ENCODE measurements at places on chromosomes 6 and 20.
A peak's percentile ranks its signal among the peaks of the same experiment; 100 is the strongest.

DNA sequence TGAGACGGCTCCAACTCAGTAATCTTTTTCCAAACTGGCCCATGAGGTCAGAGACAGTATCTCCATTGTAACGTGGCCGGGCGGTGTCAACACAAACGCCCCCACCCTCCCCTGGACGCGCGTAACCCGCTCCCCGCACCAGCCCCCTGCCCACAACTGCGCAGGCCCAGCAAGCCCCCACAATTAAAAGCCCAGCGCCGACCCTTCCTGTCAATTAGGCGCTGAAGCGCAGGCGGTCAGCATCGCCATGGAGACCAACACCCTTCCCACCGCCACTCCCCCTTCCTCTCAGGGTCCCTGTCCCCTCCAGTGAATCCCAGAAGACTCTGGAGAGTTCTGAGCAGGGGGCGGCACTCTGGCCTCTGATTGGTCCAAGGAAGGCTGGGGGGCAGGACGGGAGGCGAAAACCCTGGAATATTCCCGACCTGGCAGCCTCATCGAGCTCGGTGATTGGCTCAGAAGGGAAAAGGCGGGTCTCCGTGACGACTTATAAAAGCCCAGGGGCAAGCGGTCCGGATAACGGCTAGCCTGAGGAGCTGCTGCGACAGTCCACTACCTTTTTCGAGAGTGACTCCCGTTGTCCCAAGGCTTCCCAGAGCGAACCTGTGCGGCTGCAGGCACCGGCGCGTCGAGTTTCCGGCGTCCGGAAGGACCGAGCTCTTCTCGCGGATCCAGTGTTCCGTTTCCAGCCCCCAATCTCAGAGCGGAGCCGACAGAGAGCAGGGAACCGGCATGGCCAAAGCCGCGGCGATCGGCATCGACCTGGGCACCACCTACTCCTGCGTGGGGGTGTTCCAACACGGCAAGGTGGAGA is at the start of the genes HSPA1A and HSPA1L:
Gene HSPA1A (plus strand): TSS at position 519 of the 814 bp plus-strand sequence. CDS start 214 bp downstream, at position 733.
Gene HSPA1L (minus strand): TSS at position 259 of the 814 bp plus-strand sequence. CDS start 3,311 bp downstream, outside the sequence.
- no peak for DNase-seq

DNA sequence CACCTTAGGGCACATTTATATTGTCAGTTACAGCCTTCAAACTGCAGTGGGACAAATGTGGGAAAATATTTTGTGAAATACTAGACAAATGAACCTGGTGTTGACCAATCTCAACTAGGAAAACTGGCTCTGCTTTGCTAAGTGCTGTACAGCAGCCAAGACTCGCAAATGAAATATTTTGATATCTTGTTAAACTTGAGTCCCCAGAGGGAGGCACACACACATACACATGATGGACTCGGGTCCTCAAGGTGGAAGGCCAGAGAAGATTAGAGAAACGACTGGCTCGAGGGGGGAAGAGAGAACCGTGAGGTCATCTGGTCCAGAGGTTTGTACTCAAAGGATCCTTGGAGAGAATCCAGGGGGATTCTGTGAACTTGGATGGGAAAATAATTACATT is 67.3 kb upstream of the JAG1 start:
- DNase-seq: no peak

DNA sequence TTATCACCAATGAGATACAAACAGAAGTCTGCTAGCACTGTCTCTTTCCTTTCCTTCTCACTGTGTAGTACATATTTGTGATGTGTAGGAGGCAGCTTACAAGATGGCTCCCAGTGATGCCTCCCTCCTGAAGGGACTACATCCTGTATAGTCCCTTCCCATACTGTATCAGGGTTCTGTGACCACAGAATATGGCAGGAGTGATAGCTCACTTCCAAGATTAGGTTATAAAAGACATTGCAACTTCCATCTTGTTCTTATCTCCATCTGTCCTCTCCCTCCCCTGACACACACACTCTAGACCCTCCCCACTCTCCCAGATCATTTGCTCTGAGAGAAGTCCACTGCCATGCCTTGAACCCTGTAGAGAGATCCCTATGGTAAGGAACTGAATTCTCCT is 38.0 kb downstream of the SESN1 start:
- DNase-seq: no peak

DNA sequence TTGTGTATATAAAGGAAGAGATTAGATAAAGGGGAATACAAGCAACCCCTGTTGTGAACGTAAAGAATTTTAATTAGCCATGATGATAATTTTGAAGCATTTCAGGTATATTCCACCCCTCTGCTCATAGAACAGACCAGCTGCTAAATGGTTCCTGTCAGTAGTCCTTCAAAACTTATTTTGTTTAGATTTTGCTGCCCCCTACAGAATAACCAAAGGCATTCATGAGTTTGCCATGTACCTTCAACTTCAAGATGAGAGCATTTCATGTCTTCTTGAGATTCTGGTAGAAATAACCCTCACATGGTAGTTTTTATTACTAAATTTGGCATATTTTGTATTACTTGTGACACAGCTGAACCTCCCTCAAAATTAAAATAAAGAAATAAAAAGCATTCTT is 1586.7 kb downstream of the HACE1 start:
- DNase-seq: no peak

GRCh38 chr6:126017668-126018067 is 31.3 kb downstream of the TRMT11 start:
- DNase-seq: no peak

- no peak for DNase-seq
Measured at GRCh38 chr6:105485456-105485855, 82.6 kb upstream of the PREP start.

DNA sequence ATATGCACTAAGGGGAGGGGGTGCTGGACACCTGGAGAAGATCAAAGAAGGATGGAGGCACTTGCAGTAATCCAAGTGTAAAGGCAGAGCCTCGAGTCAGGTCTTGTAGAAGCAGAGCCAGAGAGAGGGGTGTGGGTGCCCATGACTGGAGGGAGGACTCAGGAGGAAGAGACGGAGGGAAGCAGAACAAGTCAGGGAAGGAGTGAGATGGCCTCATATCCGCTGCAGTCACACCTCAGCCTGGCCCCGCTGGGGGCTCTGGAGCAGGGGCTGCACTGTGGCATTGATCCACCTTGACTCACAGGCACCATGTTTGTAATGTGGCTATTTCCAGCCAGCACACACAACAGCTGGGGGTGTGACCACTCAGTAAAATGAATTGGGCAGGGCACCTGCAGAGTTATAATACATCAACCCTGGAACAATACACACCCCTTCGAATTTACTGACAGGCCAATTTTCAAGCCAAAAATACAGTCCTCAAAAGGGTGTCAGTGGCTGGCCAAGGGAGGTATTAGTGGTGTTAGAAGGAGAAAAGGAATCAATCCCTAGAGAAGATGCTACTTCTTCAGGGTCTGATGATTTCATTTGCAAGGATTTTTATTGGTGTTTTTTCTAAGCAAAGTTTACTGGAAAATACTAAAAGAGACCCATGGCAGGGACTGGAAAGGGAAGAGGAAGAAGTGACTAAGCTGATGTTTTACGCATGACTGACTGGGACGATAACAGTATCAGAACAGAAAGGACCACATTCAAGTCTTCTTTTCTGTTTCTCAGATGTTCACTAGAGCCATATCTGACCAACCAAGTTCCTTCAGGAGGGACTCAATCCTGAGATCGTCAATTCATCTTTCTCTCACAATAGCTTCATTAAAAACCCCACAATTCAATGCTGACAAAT is 18.9 kb upstream of the NXT1 start:
- no peak for DNase-seq

DNA sequence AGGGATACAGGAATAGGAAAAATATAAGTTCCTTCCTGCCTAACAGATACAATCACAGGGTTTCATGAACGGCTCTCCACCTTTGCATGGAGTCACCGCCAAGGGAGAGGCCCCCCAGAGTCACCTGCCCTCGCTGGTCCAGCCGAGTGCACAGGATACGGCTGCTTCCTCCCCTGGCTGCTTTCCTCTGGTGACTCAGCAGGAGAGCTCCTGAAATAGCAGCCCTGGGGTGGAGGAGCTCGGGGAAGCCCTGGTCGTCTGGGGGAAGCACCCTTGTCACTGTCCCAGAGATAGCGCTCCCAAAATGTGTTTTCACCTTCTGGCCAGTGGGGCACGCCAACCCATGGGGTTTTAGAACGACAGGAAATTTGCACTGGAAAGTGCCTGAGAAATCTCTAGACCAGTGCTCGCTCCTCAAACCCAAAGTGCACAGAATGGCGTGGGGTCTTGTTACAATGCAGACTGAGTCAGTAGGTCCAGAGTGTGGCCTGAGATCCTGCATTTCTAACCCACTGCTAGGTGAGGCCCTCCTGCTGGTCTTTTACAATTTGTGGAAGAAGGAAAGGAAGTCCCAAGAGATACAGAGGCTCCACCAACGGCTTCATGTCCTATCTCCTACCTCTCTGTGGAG is 35.9 kb upstream of the FAM50B start:
- peak; percentile 1 for DNase-seq

- no peak for DNase-seq
Measured at GRCh38 chr6:158421381-158421780, 109.1 kb downstream of the TULP4 start.

GRCh38 chr6:113625850-113626249 is 231.3 kb upstream of the MARCKS start:
- DNase-seq: no peak

DNA sequence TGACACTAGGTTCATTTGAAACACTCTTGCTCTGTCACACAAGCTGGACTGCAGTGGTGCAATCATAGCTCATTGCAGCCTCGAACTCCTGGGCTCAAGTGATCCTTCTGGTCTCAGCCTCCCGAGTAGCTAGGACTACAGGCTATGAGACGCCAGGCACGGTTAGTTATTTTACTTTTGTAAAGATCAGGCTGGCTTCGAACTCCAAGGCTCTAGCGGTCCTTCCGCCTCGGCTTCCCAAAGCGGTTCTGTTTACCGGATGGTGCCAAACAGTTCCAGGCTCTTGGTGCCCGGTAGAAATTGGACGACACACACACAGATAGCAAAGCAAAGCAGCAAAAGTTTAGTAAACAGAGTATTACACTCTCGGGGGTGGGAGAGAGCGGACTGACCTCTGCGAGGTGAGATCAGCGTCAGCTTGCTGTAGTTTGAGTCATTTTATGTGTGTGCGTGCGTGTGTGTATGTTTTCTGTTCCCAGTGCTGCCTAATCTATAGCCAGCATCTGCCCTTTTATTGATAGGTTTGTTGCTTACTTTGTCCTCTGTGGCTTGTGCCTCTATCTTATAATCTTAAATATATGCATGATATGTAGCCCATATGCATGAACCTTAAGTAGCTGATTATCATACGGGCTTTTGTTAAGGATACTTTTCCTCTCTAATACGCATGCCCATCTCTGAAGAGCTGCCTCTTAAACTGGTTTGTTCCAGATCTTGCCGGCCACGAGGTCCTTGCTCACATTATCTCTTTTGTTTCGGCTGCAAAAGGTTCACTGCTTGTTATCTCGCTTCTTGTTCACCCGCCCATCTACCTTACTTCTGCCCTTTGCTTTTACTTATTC is 75.2 kb downstream of the OR2B2 start:
- DNase-seq: no peak

- DNase-seq: no peak
Measured at GRCh38 chr6:163311830-163312229, 102.7 kb upstream of the QKI start.

DNA sequence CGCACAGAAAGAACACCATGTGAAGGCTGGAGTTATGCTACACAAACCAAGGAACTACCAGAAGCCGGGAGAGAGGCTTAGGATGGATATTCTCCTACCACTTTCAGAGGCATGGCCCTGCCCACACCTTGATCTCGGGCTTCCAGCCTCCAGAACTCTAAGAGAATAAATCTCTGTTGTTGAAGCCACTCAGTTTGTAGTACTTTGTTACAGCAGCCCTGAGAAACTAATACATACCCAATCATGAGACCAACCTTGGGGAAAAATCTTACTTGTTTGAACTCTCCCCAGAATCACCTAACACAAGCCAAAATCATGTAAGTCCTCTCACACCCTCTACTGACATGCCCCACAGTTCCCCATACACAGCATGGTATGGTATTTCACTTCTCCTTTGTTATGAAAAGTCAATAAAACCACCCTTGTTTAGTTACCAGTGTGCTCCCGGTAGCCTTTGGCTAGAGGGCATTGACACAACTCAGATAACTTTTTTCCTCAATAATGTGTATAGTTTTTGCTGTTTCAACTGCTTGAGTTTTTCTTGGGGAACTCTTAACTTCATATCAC is 40.7 kb upstream of the SLC2A12 start:
- no peak for DNase-seq

DNA sequence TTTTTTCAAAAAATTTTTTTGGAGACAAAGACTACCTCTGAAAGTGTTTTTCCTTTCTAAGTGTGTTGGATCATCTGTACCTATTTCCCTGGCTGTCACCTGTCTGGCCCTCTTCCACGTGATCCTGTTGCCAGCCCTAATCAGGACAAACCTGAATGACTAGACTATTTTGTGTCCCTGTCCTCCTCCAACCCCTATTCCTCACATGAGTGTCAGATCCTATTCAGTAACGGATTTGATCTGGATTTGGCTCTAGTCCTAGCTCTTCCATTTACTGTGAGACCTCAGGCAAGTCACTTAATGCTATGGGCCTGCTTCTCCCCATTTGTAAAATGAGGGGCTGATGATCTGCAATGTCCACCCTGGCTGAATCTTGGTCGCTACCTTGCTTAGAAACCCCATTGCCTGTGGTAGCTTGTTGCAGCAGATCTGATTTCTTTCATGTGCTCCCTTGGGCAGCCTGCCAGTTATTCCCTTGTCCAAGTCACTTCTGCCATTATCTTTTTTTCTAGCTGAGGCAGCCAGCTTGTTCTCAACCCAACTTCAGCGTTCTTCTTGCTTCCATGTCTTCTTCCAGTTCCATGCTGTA is 4.8 kb downstream of the PHF20 start:
- no peak for DNase-seq

DNA sequence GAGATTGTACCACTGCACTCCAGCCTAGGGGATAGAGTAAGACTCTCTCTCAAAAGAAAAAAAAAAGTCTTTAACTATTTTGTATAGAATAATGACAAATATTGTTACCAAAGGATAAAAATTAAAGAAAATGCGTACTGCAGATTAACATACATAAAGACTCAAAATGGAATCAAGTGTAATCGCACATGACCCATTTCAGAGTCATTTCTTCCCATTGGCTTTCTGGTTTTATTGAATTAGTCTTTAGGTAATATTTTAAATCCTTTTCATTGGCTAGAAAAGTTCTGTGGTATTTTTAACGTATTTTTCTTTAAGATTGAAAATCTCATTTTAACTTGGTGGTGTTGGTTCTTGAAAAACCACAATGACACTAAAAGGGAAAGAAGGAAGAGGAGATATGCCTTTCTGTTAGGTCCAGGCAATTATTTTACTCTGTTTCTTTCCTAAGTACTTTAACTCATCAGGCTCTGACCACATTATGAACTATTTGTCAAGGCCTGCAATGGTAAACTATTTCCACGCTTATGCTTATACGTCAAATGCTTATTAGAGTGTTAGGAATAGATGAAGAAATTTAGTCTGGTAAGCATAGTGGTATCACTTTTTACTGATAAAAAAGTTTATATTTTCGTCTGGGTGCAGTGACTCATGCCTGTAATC is 52.3 kb downstream of the PLEKHG1 start:
- no peak for DNase-seq
